Dermis microvascular lymphatic vessel endothelial cell (primary cell): ENCODE measurements at places on chromosomes 6 and 20. TPM values are rescaled to one million over a fixed set of nuclear protein-coding genes. Genes with fewer than 3 reads are reported as not detected.

The ENPP5 gene
- under 0.01 TPM in 1 of 2 replicates, not detected in the other for total RNA-seq

The PTPRK gene
- total RNA-seq = 87.4 and 118 TPM in 2 replicates

The CASS4 gene
- total RNA-seq = under 0.01 and 0.13 TPM in 2 replicates

The ZNF165 gene
- total RNA-seq = 0.25 and 0.39 TPM in 2 replicates

The MDFI gene
- total RNA-seq = 38.9 and 56.9 TPM in 2 replicates

- DNase-seq = no peak
Observed at GRCh38 chr6:17998442-17998841, 11.0 kb upstream of the KIF13A start.

GRCh38 chr6:90420500-90420899, 123.9 kb upstream of the BACH2 start:
- DNase-seq = no peak
